Fibroblast of skin of right biceps (primary cell): ENCODE measurements at places on chromosomes 16 and 17.

DNA sequence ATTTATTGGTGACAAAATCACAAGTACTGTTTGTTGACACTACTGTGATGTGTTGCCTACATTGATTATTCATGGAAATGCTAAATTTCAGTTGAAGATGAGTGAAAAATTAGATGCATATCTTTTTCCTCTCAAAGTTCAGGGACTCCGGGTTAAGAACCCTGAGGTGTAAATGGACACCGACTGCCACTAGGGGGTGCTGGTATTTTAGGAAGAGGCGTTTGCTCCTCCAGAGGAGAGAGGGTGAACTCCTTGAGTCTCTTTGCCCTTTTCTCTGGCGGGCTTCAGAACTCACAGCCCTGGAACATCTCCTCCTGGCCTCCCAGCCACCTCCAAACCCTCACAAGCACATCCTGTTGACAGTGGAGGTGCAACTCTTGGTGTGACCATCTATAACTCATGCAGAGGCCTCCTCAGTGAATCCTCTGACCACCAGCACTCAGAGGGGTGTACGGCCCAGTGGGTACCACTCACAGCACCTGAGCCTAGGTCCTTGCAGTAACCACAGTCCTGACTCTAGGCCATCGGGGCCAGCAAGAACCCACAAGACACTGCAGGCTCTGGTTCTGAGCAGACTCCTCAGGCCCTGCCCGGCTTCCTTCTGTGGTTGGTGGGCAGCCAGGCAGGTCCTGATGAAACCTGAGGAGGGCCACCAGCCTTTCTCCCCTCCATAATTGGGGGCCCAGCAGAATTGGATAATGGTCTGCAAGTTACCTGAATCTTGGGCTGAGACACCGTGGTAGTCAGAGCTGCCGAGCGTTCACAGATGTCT, 26.2 kb upstream of the PIK3R5 start:
- DNase-seq: peak; percentile 56

GRCh38 chr17:10729334-10730193, at the start of gene TMEM220:
TMEM220 (minus strand) TSS chr17:10730023; CDS start chr17:10729851, 172 bp downstream.
- peak; percentile 74 for DNase-seq

DNA sequence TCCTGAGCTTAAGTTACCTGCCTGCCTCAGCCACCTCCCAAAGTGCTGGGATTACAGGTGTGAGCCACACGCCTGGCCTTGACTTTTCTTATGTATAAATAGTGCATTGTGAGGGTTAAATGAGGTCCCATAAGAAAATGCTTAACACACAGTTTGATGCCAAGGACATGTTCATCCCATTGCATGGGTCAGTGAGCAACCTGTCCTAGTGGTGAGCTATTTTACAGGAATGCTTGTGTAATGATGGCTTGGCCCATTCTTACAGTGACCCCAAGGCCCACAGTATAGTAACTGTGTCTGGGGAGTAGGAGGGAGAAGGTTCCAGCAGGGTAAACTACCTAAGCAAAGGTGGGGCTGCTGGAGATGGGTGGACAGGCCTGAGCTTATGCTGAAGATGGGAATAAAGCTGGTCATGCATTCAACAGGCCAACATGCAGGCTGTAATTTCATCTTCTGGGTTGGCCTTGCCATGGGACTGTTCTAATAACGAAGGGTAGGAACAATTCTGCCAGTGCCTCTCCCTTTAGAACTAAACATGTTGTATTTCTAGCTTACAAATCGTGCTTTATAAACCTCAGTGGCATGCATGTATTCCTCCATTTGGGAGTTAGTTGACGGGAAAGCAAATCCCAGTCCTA, 6.2 kb downstream of the ACSF2 start:
- DNase-seq: no peak

DNA sequence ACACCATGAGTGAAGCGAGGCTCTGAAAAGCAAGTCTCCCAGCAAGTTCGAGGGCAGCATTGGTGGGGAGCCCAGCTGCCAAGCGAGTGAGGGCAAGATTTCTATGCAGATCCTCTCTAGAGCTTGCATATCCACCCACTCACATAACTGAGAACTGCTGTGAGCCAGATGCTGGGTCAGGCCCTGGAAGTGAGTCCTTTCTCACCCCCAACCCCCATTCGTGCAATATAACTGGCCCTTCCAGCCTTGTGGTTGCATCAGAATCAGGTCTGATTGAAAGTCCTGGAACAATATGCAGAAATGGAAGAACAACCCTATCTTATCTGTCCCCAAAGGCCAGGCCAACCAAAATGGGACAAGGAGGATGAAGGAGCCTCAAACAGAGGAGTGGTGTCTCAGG, 146.6 kb downstream of the IRX5 start:
- no peak for DNase-seq

DNA sequence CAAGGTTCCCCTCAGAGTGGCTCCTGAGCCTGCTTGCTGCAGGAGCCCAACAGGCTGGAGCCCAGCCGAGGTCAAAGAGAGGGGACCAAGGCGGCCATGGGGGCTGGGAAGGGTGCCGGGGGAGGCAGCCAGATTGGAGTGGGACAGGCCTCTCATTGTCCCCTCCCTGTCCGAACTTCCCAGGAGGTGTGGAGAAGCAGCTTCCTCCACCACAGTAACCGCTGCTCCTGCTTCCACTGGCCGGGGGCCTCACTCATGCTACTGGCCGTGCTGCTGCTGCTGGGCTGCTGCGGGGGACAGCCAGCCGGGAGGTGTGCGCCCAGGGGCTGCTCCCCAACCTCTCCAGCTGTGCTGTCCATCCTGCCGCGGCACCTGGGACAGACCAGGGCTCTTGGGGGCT, 29.3 kb downstream of the TMEM94 start:
- DNase-seq: no peak

GRCh38 chr17:2042390-2042847, 597 bp downstream of the OVCA2 start:
- peak; percentile 53 for DNase-seq

DNA sequence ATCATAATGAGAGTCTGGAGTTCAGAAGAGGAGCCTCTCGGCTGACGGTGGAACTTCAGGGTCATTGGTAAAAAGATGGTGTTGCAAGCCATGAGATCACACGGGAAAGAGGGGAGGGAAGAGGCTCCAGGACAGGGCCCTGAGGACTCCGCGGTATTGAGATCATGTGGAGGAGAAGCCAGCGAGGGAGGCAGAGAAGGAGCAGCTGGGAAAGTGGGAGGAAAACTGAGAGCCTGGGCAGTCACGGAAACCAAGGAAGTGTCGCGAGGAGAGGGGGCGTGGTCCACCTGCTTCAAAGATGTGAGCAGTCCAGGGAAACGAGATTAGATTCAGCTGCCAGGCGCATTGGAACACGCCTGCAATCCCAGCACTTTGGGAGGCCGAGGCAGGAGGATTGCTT, 27.7 kb upstream of the SBK1 start:
- DNase-seq: peak; percentile 5

GRCh38 chr16:64346080-64346479, 775.8 kb downstream of the CDH11 start:
- DNase-seq: no peak
